IMR-90 (cell line): ENCODE measurements at places on chromosomes 2 and 18. TPM values are rescaled to one million over a fixed set of nuclear protein-coding genes. Genes with fewer than 3 reads are reported as not detected.

Gene SCYGR4
- total RNA-seq: not detected in 2 replicates

Gene CYP27A1
- 4.2 and 5.2 TPM in 2 replicates for total RNA-seq

Gene MOGAT1
- total RNA-seq: not detected in 2 replicates

Gene REEP1
- under 0.01 TPM in 2 replicates for total RNA-seq

Gene GPR39
- total RNA-seq: 7.2 and 9.0 TPM in 2 replicates

Gene GPBAR1
- under 0.01 TPM in 1 of 2 replicates, not detected in the other for total RNA-seq

- no peaks in the 10 kb centered on the region for H3K36me3 ChIP-seq
- no peak for DNase-seq
Measured at GRCh38 chr18:43868497-43868995, 591.3 kb upstream of the SYT4 start.

DNA sequence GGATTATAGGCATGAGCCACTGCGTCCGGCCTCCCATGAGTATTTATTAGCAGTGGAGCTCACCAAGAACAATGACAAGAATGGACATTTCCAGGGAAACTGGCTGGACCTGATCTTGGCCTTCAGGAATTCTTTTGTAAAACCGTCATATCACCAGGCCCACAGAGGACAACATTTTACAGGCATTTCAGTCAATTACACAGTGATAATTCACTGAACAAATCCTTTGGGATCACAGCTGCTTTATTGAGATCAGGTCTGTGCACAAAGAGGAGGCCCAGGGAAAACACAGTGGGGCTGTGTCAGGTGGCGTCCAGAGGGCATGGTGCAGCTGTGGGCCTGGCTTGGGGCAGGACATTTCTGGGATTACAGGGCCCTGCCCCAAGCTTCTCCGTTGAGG, 30.1 kb upstream of the GTF2A1L start:
- DNase-seq: no peak
- H3K4me3 ChIP-seq: no peak overlapping the region
- peaks cover 2% of the 10 kb centered on the region for H3K4me1 ChIP-seq
- H3K36me3 ChIP-seq: peaks cover 4% of the 10 kb centered on the region; the same call in 1 of the 2 replicates

DNA sequence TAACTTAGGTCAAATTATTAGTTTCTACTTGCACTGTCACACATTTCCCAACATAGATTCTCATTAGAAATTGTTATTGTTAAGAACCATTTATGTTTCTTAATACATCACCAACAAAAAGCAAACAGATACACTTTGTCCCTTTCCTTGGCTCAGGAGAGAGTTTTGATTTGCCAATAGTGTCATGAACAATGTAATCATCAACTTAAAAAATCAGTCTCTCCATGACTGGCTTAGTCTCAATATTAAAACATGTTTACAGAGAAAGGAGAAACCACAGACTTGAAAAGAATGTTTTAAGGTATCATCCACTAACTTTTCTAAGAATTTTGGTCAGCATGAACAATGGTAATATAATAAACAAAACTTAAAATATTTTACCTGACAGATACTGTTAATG, 416.5 kb upstream of the KCNH7 start:
- peaks cover 2% of the 10 kb centered on the region; the same call in 1 of the 2 replicates for H3K27me3 ChIP-seq
- H3K27ac ChIP-seq: no peak overlapping the region
- DNase-seq: no peak

- no peak overlapping the region for H3K27ac ChIP-seq
- no peaks in the 10 kb centered on the region for H3K4me1 ChIP-seq
- no peaks in the 10 kb centered on the region for H3K36me3 ChIP-seq
- DNase-seq: peak; percentile 4
- no peak overlapping the region for H3K4me3 ChIP-seq
- H3K27me3 ChIP-seq: peaks cover 44% of the 10 kb centered on the region
Measured at GRCh38 chr18:11654736-11655605, 34.1 kb upstream of the GNAL start.

DNA sequence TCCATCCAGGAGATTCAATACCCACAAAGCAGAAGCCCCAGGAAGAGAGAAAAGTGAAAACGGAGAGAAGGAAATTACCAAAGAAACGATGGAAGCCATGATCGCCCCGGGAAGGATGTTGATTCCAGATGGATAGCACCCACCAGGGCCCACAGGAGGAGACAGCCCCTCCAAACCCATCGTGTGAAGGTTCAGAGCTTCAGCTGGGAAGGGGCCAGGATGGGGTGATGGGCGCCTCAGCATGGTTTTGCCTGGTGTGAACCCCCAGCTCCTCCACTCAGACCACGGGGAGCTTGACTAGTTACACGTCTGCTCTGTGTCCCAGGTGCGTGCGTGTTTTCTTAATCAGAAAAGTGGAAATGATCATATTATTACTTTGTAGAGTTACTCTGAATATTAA, 264.5 kb downstream of the EIPR1 start:
- H3K4me3 ChIP-seq: no peak overlapping the region
- no peaks in the 10 kb centered on the region for H3K4me1 ChIP-seq
